ENCODE measurements at places on chromosomes 13 and 19.

GRCh38 chr13:30224732-30225131 is 82.6 kb downstream of the KATNAL1 start:
- no peak for DNase-seq

DNA sequence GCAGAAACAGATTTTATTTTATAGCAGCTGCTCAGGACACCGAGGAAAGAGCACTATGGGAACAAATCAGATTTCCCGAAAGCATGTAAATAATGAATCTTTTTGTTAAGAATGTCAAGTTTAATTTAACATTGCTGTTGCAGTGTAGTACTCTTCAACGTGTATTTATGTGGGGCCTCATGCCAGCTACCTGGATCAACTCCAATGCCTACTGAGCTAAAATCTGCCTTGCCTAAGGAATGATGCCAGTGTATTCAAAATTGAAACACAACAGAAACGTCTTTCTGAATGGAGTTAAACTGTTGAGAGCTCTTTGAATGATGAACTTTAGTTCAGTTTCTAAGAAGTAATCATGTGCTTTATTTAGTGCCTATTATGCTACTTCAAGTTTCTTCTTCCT is 1379.8 kb upstream of the ATXN8OS start:
- no peak for DNase-seq

GRCh38 chr19:3403489-3404323 is 37.3 kb downstream of the NFIC start:
- no peak for DNase-seq

GRCh38 chr19:7862413-7862951 is 11.7 kb downstream of the PRR36 start:
- no peak for DNase-seq

DNA sequence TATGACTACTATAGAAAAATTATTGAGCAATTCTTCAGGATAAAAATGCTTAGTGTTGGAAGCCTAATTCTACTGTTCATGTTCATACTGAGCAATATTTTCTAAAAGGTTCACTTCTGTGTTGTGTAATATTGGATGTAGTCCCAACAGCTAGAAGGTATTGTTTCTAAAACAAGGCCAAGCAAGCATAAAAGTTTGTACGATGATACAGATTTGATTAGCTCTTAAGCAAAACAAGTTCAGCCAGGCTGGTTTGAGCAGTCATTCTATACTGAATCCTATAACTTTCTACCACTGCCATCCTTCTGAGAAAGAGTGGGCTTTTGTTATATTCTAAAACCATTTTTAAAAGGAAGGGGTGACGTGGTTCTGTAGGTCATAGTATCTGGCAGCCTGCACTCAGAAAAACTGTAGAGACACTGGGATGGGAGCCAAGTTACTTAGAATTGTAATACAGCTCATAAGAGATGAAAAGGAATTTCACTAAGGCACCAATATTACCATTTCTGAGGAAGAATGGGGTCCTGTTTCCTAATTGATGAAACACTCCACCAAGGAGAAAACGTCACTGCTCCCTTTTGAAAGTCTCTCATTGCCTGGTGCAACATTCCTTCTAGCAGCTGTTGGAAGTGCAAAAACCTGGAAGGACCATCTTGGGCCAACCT is 275.0 kb upstream of the DACH1 start:
- DNase-seq = no peak

DNA sequence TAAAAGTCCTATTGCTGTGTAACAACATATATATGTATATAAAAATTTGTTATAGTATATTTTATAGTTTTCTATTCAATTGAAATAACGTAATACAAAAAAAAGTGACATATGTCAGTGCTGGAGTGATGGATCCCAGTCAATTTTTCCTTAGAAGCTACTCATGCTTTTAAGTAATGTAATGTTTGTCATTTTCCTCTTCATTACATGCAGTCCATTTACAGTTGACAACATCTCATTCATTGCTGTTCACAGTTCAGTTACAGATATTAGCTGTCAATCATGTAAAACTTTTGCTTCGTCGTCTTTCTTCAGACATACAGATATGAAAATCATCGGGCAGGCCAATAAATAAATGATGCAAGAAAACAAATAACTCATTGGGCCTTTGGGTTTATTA is 525.1 kb upstream of the PRR20A start:
- DNase-seq = no peak

DNA sequence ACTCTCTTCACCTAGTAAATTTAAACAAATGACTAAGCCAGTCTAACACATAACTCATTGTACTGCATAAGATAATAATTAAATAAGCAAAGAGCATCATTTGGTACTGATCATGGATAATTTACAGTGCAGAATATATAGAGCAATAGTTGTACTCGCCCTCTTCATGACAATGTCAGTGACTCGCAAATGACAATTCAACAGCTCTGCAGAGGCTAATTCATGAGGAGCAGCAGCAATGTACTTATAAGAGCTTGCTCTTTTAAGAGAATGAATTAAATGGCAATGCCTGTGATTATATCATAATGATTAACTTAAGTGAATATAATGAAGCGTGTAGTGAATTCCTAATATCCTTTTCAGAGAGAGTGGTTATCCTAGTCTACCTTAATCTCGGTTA is 284.5 kb upstream of the PCDH20 start:
- DNase-seq = no peak

DNA sequence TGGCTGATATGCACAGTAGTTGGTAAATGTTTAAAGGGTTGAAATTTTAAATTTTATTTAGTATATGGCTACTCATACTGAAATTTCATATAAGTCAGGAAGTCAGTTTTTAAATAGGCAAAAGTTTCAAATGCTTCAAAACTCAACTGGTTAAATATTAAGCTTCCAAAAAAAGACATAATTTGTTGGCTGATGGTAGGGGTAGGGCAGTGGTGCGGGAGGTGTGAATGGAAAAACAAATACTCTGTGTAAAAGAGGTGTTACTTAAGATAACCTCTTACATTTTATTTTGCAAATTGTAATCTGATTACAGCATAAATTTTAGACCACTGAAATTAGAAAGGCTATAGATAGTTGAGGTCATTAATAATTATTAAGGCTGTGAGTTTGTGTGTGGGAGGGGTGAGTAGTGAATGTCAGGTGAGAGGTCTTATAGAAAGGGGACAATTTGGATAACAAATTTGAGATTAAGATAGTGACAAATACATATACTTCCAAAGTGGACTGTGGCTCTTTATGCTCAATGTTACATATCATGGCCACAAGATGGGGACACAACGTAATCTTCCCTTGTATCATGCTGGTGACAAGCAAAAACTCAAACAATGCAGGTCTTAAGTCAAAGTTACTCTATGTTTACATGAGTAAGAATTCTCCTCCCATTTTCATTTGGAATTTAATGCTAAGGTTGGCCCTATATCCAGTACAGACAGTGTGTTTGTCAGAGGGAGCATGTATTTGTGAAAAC is 36.6 kb upstream of the OXGR1 start:
- DNase-seq = no peak

DNA sequence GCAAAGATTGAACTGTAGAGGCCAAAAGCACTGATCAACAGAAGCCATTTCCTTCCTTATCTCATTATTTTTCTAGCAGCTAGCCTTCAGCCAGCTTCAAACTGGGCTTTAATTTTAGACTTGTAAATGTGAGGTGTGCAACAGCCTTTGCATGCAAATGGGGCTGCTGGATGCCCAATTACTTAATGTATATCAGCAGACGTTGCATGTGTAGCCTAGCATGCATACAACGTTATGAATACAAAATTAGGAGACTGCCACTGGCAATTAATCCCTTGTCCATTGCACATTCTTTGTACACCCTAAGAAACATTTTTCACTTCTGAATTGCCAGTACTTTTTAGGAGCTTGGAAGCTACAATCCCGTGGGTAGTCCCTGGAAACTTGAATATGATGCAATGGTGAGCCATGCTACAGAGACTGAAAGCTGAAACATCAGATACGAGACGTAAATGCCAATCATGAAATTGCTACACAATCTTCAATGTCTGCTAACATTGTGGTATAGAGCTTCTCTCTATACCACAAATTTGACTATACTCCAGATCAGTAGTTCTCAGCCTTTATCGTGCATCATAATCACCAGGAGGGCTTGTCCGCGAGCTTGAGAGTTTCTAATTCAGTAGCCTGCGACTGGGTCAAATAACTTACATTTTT is 20.2 kb downstream of the EPSTI1 start:
- DNase-seq = no peak

DNA sequence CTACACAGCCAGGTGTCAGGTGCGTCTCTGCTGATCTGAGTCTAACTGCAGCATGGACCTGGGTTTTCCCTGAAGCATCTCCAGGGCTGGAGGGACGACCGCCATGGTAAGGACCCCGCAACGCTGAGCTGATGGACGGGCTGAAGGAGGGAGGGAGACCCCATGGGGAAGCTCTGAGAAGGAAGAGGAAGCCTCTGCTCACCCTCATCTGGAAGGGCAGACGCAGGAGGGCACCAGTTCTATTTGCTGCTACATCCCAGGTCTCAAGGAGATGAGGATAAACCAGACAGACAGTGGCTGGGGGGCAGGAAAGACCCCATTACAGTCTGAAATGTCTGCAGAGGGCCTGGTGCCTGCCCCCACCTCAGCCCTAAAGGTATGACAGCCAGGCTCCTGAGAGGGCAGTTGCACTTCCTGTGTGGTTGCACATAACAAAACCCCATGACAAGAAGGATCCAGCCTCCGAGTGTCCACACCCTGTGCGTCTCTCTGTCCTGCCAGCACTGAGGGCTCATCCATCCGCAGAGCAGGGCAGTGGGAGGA is at the start of gene LILRA2:
TSS of gene LILRA2 (plus strand) at position 461 of the 543 bp plus-strand sequence. CDS start 89 bp downstream, outside the sequence.
- DNase-seq = no peak

- DNase-seq = peak; percentile 22
These were observed 40.8 kb upstream of the TPP2 start for GRCh38 chr13:102555914-102556553.

DNA sequence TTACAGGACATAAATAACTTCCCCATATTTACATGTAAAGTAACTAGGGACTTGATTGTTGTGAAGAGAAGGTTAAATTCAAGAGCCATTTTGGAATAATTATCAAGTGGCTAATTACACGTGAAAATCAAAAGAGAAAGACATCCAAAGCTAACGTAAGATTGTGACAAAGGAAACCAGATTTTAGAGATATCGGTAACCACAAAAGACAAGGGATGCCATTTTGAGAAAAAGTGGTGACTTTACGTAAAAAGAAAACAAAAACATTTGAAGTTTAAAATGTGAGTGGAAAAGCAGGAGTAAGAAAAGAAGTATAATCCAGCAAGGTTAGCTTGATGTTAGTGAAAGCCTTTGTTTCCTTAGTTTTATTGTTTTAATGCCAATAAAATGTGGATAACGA is 10.9 kb upstream of the VWA8 start:
- DNase-seq = no peak

GRCh38 chr19:1310853-1311180 is 25.1 kb downstream of the EFNA2 start:
- DNase-seq = no peak

DNA sequence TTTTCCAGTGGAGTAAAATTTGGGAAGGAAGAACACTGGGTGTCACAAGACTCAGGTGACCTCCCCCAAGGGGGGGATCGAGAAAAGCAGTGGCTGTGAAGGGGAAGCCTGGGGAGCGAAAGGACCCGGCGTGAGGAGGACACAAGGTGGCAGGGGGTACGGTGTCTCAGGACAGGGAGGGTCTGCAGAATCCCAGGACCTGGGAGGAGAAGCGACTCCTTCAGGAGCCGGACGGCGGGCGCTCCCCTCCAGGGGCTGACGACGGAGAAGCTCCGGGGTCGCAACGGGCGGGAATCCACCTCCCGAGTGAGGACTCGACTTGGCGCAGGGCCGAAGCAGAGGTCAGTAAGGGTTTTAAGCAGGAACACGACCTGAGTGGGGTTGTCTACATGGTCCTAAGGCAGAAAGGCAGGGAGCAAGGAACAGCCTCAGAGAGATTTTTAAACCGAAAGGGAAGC is 529 bp downstream of the ZNF836 start:
- DNase-seq = no peak

- DNase-seq = no peak
These were observed 8.9 kb downstream of the ZNF805 start for GRCh38 chr19:57249329-57249728.

DNA sequence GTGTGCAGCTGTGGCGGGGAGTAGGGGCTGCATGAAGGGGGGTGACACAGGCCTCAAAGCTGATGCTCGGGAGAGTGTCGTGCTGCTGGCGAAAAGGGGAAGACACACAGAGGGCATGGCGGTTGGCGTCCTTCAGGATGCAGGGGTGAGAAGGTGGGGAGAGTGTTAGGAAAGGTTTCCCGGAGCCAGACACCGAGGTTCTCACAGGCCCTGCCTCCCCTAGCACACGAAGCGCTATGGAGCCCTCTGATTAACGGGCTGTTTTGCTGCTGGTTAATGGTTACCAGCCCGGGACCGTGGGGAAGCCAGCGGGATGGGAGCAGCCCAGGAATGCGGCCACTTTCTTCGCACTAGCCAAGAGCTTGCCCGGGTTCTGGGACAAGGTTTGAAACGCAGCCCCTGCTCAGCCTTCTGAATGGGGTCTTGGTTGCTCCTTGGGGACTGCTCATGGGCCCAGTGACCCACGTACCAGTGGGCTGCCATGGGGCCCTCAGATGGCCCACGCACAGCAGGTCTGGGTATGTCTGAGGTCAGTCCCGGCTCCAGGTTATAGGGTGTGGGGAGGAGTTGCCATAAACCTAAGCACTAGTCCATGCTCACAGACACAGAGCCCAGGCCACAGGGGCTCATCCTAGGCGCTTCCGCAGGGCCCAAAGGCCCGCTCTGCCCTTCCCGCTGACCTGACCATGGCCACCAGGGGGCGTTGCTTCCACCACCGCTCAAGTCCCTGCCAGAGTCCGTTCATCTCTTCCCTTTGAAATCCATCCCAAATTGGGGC is 31.3 kb upstream of the ISYNA1 start:
- DNase-seq = peak; percentile 43

DNA sequence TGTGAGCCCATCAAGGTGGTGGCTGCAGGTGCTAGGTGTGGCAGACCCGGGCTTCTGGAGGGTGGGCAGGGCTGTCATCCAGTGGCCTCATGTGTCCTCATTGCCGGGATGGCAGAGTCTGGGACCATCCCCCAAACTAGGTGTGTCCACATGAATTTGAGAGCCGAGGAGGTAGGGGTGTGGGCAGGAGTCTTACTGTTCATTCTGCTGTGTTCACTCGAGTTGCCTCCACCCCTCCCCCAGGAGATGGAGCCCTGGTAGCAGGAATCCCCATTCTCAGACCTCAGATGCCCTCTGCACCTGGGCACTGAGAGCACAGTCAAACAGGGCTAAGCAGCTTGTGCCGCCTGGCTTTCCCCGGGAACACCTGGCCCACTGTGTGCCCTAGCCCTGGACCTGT is 22.4 kb downstream of the NAXD start:
- DNase-seq = no peak

GRCh38 chr19:30112171-30112570 is 170.1 kb downstream of the URI1 start:
- no peak for DNase-seq

GRCh38 chr19:927351-927779 is 1.5 kb downstream of the ARID3A start:
- DNase-seq = no peak

DNA sequence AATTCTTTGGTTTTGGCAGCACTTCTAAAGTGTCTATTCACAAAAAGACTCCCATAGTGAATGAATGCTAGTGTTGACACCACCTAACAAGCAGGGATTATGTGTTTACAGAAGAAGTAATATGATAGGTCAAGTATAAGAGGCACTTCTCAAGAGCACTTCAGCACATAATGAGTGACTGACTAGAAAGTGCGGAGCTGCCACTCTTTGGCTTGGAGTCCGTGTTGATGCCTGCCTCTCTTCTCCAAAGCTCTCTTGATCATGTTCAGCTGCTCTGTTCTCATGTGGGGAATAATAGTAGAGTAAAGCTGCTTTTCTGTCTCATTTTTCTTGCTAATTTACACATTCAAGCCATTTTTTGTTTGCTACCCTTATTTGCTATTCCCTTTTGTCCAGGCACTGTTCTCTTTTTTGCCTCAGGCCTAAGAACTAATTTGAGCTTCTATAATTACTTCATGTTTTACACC is 22.7 kb upstream of the MAB21L1 start:
- no peak for DNase-seq
